ENCODE measurements at places on chromosomes 4 and X. TPM values are rescaled to one million over a fixed set of nuclear protein-coding genes. Genes with fewer than 3 reads are reported as not detected.

Gene PRRG1
- 13.1 TPM for total RNA-seq

Gene HAND2
- 56.4 TPM for total RNA-seq

Gene FGG
- total RNA-seq: not detected

Gene COX7B2
- not detected for total RNA-seq

Gene SMIM43
- total RNA-seq: 1.2 TPM

Gene RBM46
- not detected for total RNA-seq

Gene RRH
- not detected for total RNA-seq

Gene RNF150
- 1.0 TPM for total RNA-seq

Gene MAGED4B
- total RNA-seq: 99.3 TPM

Gene GPR82
- not detected for total RNA-seq

Gene PPP1R3F
- total RNA-seq: 7.1 TPM

Gene KLB
- not detected for total RNA-seq

Gene USP17L13
- not detected for total RNA-seq

Gene RBMXL3
- not detected for total RNA-seq

Gene OSTC
- total RNA-seq: 245 TPM

Gene DUX4
- not detected for total RNA-seq

Gene DGAT2L6
- not detected for total RNA-seq

Gene EFHC2
- total RNA-seq: 0.23 TPM

Gene NXF2B
- not detected for total RNA-seq

Gene TCEAL7
- total RNA-seq: 15.9 TPM

Gene ABLIM2
- total RNA-seq: 0.09 TPM

Gene NAP1L2
- total RNA-seq: 0.59 TPM

Gene PNMA5
- not detected for total RNA-seq

Gene DCAF4L1
- total RNA-seq: 0.23 TPM

Gene AVPR2
- not detected for total RNA-seq

Gene TCEAL6
- total RNA-seq: not detected

Gene HSFX2
- not detected for total RNA-seq

Gene USP17L24
- total RNA-seq: not detected

Gene NAT8L
- 0.30 TPM for total RNA-seq

Gene PGAM4
- total RNA-seq: not detected

Gene C4orf51
- not detected for total RNA-seq

Gene GPRIN3
- 0.30 TPM for total RNA-seq

Gene INTS6L
- 15.4 TPM for total RNA-seq

Gene COL4A5
- total RNA-seq: 126 TPM

Gene SLITRK2
- not detected for total RNA-seq

Gene DCUN1D4
- total RNA-seq: 58.6 TPM

Gene SLITRK4
- total RNA-seq: 3.6 TPM

Gene NALF2
- not detected for total RNA-seq

Gene DRP2
- total RNA-seq: 2.6 TPM

All from smooth muscle cell of the umbilical artery (primary cell).